ENCODE measurements at places on chromosomes 2 and 18.

GRCh38 chr2:235011929-235012631, 60.3 kb downstream of the SH3BP4 start:
- no peak for DNase-seq

DNA sequence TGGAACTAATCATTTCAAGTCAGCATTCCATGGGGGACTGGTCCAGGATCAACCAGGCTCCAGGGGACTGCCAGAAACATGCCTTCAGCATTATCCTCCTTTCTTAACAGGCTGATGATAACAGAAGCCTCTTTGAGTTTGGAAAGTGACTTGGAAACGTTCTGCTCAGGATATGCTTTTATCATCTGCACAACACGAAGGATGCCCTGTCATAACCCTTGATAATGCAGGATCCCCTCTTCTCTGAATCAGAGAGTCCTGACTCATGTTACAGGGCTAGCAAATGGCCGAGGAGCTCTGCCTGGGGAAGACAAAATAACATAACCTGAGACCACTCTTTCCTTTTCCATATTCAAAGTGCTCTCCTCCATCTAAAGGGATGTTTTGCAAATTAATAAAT, 6.7 kb downstream of the SCYGR3 start:
- DNase-seq: no peak

GRCh38 chr18:989425-989824, 84.8 kb downstream of the ADCYAP1 start:
- no peak for DNase-seq

DNA sequence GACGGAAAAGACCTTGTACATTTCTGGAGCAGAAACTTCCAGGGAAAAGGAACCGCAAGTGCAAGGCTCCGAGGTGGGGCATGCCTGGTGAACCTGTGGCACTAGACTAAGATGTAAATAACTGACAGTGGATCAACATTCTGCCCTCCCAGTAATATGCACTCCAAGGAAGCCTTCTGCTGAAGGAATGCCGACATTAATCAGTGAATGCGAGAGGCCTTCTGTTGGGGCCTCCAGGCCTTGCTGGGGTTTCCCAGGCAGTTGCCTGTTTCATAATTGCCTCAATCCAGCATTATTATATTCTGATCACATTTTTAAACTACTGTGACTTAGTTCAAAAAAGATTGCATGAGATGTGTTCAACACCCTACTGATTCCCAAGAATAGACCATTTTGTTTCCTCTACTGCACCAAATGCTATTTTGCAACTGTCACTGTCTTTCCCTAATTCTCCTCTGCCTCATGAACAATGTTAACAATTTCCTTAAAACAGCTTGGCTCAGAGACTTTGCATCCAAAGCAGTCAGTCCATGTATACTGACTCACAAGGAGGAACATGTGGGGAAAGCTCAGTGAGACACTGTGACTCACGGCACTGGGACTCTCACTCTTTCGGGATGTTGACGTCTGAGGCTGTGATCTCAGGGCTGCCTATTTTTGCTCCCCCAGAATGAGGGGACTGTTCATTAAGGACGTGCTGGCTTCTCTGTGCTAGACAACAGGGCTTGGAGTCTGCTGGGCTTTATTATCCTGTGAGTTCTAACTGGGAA, 10.5 kb upstream of the DSG2 start:
- DNase-seq: no peak

DNA sequence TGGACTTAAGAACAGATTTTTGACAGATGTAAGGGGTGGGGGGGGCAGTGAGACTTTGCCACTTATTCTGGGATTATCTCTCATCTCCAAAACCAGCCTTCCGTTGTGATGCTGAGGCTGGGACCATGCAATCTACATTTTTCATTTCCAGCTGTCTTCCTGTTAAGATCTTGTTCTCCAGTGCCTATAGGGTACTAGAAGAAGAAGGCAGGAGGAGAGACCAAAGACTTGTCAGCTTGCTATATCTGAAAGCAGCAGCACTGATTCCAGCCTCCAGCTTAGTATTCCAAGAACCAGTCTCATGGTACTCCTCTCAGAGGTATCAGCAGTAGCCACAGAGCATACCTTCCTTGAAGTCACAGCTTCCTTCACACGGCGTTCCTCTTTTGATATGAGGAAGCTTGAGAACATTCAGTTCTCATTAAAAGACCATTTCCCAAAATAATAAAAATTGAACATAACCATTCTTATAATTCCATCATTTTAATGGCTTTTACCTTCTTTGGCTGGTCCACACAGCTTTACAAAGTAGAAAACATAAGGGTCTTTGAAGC, 49.8 kb downstream of the USP34 start:
- DNase-seq: no peak
